Memory B cell (primary cell): ENCODE measurements at places on chromosomes 7 and 10.

DNA sequence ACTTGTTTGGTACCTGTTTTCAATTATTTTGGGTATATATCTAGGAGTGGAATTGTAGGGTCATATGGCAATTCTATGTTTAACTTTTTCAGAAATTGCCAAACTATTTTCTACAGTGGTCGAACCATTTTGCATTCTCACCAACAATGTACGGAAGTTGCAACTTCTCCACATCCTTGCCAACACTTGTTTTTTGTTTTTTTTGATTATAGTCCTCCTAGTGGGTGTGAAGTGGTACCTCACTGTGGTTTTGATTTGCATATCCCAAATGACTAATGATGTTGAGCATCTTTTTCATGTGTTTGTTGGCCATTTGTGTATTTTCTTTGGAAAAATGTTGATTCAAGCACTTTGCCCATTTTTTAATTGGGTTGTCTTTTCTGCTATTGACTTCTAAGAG, 122.1 kb downstream of the RPS24 start:
- no peaks in the 10 kb centered on the region for H3K4me1 ChIP-seq
- H3K36me3 ChIP-seq: no peaks in the 10 kb centered on the region
- no peak overlapping the region for H3K27ac ChIP-seq
- H3K4me3 ChIP-seq: no peak overlapping the region
- no peak for DNase-seq

GRCh38 chr10:6819301-6819700, 239.2 kb upstream of the PRKCQ start:
- no peak for DNase-seq
- H3K36me3 ChIP-seq: no peaks in the 10 kb centered on the region
- no peaks in the 10 kb centered on the region for H3K4me1 ChIP-seq
- H3K27me3 ChIP-seq: peaks cover 5% of the 10 kb centered on the region

DNA sequence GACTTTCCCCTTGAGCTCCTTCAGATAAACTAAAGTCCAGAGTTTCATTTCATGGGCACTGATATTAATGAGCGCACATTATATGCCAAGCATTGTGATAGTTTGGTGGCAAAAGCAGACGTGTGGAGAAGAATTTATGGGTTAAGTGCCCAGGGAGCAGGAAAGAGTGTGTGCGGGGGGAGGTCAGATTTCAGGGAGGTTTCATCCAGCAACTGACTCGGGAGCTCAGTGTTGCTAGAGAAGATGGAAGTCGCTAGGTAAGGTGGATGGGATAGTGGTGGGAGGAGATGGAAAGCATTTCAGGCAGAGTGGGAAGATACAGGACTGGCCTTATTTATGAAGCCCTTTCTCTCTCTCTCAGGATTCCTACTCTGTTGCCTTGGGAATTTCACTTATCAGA, 223.0 kb downstream of the SNX10 start:
- H3K4me1 ChIP-seq: no peaks in the 10 kb centered on the region
- no peak overlapping the region for H3K4me3 ChIP-seq
- DNase-seq: no peak
- H3K36me3 ChIP-seq: no peaks in the 10 kb centered on the region
- peaks cover 16% of the 10 kb centered on the region for H3K27me3 ChIP-seq
- H3K27ac ChIP-seq: no peak overlapping the region

DNA sequence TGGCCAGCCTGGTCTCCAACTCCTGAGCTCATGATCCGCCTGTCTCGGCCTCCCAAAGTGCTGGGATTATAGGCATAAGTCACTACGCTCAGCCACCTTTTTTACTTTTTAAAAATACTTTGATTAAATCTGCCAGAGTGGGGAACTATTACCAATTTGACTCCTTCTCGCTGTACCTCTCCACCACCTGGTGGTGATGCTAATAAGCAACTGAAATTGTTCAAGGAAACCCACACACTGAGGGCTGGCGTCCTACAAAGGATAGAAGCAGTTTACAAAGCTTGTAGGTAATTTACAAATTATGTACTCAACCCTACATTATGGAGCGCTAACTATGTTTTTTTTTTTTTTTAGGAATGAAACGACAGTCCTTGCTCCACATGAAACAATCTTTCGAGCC, 111.1 kb downstream of the CPED1 start:
- peaks cover 2% of the 10 kb centered on the region for H3K4me1 ChIP-seq
- H3K27ac ChIP-seq: no peak overlapping the region
- H3K36me3 ChIP-seq: peaks cover 5% of the 10 kb centered on the region
- no peak for DNase-seq
- H3K4me3 ChIP-seq: no peak overlapping the region

GRCh38 chr10:44963772-44964633, 4.4 kb downstream of the RASSF4 start:
- DNase-seq: no peak
- no peaks in the 10 kb centered on the region for H3K27me3 ChIP-seq
- H3K4me1 ChIP-seq: peaks cover 52% of the 10 kb centered on the region
- H3K36me3 ChIP-seq: no peaks in the 10 kb centered on the region

- H3K27ac ChIP-seq: no peak overlapping the region
- no peaks in the 10 kb centered on the region for H3K36me3 ChIP-seq
- H3K4me3 ChIP-seq: no peak overlapping the region
- DNase-seq: no peak
These were observed 61.9 kb downstream of the SYPL1 start for GRCh38 chr7:106050002-106050745.

DNA sequence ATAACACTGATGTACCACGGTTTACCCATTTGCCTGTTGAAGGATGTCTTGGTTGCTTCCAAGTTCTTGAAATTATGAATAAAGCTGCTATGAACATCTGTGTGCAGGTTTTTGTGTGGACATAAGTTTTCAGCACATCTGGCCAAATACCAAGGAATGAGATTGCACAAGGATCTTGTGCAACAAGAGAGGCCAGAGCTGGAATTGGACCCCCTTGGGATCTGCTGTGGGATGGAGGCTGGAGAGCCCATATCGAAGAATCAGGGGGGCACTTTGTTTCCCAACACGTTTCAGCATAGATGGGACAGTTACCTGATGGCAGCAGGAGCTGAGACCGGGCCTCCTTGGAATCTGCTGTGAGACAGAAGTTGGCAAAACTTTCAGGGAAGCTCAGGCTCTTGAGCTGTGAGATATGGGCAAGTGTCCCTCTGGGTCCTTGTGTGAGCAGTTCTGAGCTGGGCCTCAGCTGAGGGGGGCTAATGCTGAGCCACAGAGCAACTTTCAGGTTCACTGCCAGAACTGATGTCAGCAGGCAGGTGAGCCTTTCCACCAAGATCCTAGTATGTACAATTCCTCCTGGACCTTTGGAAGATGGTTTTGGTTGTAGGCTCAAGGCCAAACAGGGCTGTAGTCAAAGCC, 115.2 kb upstream of the RAB18 start:
- H3K27me3 ChIP-seq: peaks cover 15% of the 10 kb centered on the region
- H3K36me3 ChIP-seq: no peaks in the 10 kb centered on the region
- H3K4me1 ChIP-seq: peaks cover under 1% of the 10 kb centered on the region
- no peak for DNase-seq
- H3K4me3 ChIP-seq: no peak overlapping the region

GRCh38 chr7:100120733-100121036, 1.3 kb downstream of the CNPY4 start:
- DNase-seq: no peak
- no peaks in the 10 kb centered on the region for H3K27me3 ChIP-seq
- peaks cover 28% of the 10 kb centered on the region for H3K4me1 ChIP-seq
- peak overlapping the region; percentile 98 for H3K27ac ChIP-seq
- H3K36me3 ChIP-seq: peaks cover 8% of the 10 kb centered on the region

DNA sequence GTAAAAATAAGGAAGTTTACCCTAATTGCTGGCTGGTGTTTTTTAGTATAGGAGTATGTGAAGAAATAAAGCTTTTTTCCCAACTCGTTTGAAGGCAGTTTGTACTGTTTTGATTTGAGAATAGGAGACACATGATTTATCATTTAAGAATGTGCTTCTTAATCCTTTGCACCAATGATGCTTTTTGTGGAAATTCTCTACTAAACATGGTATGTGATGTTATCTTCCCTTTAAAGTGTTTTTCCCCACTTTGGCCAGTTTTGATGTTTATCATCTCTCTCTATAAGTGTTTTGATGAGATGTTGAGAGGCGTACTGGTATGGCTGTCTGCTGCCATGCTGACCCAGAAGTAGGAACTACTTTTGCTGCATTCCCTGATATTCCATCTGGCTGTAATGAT, 85.1 kb downstream of the SUGCT start:
- H3K4me1 ChIP-seq: no peaks in the 10 kb centered on the region
- no peaks in the 10 kb centered on the region for H3K36me3 ChIP-seq
- no peak for DNase-seq
- no peak overlapping the region for H3K4me3 ChIP-seq
- no peaks in the 10 kb centered on the region for H3K27me3 ChIP-seq

DNA sequence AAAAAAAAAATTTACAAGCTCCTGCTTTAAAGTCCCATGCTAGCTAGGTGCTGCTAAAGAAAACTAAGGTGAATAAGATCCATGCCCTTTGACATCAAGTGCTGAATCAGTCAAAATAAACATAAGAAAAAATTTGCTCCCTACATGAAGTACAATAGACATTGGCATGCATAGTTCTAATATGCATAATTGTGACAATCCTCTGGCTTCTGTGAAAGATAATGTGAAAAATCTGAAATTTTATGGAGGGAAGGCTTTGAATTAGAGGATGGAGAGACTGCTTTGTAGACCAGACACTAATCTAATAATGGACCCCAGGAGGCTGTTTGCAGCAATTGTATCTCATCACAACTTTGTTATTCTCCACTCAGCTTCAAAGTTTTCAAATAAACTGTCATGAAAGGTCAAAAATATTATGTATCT, 127.9 kb upstream of the CDK1 start:
- H3K36me3 ChIP-seq: no peaks in the 10 kb centered on the region
- H3K27me3 ChIP-seq: no peaks in the 10 kb centered on the region
- no peak for DNase-seq
- peak overlapping the region; percentile 46 for H3K27ac ChIP-seq
- peaks cover 29% of the 10 kb centered on the region for H3K4me1 ChIP-seq

- peaks cover 18% of the 10 kb centered on the region for H3K36me3 ChIP-seq
- no peak for DNase-seq
- no peaks in the 10 kb centered on the region for H3K27me3 ChIP-seq
These were observed 27.7 kb downstream of the CCM2 start for GRCh38 chr7:45027774-45028114.

DNA sequence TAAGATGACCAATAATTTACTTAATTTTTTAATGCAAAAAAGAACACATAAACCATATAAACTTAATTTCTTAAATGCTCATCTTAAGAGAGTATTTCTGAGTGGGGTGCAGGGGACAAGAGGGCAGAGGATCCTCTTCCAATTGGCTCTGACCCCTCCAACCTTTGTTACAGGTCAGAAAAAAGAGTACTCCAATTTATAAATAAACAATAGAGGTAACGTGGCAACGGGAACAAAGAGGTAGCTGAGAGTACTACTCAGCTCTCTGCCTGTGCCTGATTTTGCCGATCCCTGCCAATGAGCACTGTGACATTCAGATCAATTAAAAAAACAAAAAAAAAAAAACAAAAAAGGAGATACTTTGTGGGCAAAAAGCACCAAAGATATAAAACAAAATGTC, 307.9 kb downstream of the PARD3 start:
- no peak overlapping the region for H3K27ac ChIP-seq
- no peaks in the 10 kb centered on the region for H3K27me3 ChIP-seq
- no peak for DNase-seq

DNA sequence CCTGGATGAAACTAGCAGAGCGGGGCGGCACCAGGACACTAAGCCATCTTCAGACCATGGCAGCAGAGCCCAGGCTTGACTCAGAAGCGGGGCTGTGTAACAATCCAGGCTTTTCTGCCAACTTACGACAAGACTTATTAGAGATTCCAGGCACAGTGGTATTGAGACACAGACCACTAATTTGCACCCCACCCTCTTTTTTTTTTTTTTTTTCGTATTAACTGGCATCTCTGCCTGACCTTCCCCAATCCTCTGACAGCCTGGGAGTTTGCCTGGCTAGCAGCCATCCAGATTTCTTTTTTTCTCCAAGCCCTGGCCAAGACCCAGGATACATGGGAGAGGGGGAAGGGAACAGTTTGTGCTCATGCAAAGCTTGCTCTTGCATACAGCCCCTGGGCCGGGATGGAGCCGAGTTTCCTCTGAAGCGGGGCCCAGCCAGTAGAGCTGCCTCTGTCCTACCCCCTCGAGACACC, 182.4 kb downstream of the PLXNA4 start:
- no peak overlapping the region for H3K27ac ChIP-seq
- peaks cover 2% of the 10 kb centered on the region for H3K27me3 ChIP-seq
- no peak for DNase-seq
- H3K4me3 ChIP-seq: no peak overlapping the region

- peaks cover 12% of the 10 kb centered on the region for H3K27me3 ChIP-seq
- DNase-seq: no peak
- H3K4me3 ChIP-seq: no peak overlapping the region
- no peak overlapping the region for H3K27ac ChIP-seq
- H3K36me3 ChIP-seq: peaks cover 2% of the 10 kb centered on the region
These were observed 125.0 kb downstream of the DNAJB6 start for GRCh38 chr7:157461573-157462418.

GRCh38 chr10:121356183-121356582, 242.1 kb downstream of the FGFR2 start:
- no peaks in the 10 kb centered on the region for H3K4me1 ChIP-seq
- no peaks in the 10 kb centered on the region for H3K36me3 ChIP-seq
- H3K27me3 ChIP-seq: no peaks in the 10 kb centered on the region
- no peak overlapping the region for H3K27ac ChIP-seq

- H3K27me3 ChIP-seq: no peaks in the 10 kb centered on the region
- H3K4me1 ChIP-seq: peaks cover 8% of the 10 kb centered on the region
- no peak for DNase-seq
- H3K36me3 ChIP-seq: no peaks in the 10 kb centered on the region
These were observed 61.7 kb downstream of the SH2D4B start for GRCh38 chr10:80599424-80599847.

DNA sequence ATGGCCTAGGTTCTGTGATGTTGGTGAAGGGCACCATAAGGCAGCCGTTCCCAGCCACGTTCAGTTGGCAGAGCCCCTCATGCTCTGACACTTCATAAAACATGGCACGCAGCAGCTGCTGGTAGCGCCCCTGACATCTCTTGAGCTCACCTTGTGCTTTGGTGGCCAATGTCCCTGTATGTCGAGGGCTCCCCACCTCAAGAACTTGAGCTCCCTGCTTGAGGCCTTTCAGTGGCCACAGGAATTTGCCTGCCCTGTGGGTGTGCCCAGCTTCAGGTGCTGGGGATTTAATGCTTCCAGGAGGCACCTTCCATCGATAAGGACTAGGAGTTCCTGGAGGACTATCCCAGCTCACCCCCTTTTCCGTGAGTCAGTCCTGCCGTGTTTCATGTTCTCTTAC, 9.5 kb upstream of the ZNF32 start:
- H3K4me1 ChIP-seq: no peaks in the 10 kb centered on the region
- H3K4me3 ChIP-seq: no peak overlapping the region
- H3K36me3 ChIP-seq: peaks cover 2% of the 10 kb centered on the region
- peaks cover 12% of the 10 kb centered on the region for H3K27me3 ChIP-seq
- no peak overlapping the region for H3K27ac ChIP-seq
